ENCODE measurements at places on chromosomes 7 and 10. TPM values are rescaled to one million over a fixed set of nuclear protein-coding genes. Genes with fewer than 3 reads are reported as not detected.

DNA sequence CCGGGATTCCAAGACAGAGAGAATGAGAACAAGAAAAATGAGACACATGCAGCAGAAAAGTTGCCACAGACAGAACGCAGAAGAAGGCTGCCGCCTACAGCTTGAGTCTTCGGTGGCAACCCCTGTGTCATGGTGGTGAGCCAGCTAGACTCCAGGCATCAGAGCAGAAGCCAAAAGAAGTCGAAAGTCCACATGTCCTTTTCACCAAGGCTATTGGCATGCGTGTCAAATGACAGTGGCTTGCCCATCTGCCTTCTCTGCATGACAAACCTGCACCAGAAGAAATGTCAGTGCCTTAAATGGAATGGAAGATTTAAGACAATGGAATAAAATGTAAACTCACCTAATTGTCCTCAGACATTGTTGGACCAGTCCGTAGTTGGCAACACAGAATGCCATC, 93.9 kb upstream of the NPSR1 start:
- no peak overlapping the region for H3K4me3 ChIP-seq
- no peaks in the 10 kb centered on the region for H3K4me1 ChIP-seq
- no peak overlapping the region for H3K27ac ChIP-seq
- DNase-seq, result no peak

Gene WIPF3
- total RNA-seq, result 4.6 TPM

DNA sequence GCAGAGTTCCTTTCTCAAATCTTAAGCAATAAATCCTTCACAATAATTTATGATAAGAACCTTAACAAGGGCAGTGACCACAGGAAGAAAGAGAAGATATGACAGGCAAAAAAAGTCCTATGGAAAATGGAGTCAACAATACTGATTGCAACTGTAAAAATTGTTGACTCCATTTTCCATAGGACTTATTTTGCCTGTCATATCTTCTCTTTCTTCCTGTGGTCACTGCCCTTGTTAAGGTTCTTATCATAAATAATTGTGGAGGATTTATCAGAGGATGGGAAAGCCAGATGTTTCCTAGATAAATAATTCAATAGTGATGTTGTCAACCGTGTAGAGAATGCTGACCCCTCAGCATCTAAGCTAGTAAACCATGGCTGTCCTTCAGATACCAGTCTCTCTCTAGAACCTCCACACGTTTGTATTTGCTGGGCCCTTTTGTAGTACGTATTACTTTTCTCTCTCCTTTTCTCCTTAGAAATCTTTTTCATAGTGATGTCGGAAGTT, 172.6 kb upstream of the BET1 start:
- no peak for DNase-seq
- H3K4me1 ChIP-seq, result no peaks in the 10 kb centered on the region
- H3K4me3 ChIP-seq, result no peak overlapping the region
- H3K27me3 ChIP-seq, result no peaks in the 10 kb centered on the region
- H3K27ac ChIP-seq, result no peak overlapping the region
- no peaks in the 10 kb centered on the region for H3K36me3 ChIP-seq

Gene EPDR1
- total RNA-seq, result 144 TPM

GRCh38 chr7:109772161-109772560, 1202.5 kb downstream of the DNAJB9 start:
- H3K4me1 ChIP-seq, result no peaks in the 10 kb centered on the region
- no peak overlapping the region for H3K27ac ChIP-seq
- H3K36me3 ChIP-seq, result no peaks in the 10 kb centered on the region
- no peak for DNase-seq
- no peak overlapping the region for H3K4me3 ChIP-seq
- no peaks in the 10 kb centered on the region for H3K27me3 ChIP-seq

GRCh38 chr7:150660939-150661613, 24.4 kb upstream of the GIMAP2 start:
- H3K27ac ChIP-seq, result no peak overlapping the region
- no peak overlapping the region for H3K4me3 ChIP-seq
- no peak for DNase-seq
- no peaks in the 10 kb centered on the region for H3K36me3 ChIP-seq

Gene SUN1
- total RNA-seq, result 186 TPM

GRCh38 chr10:56881218-56881617, 520.2 kb upstream of the ZWINT start:
- DNase-seq, result no peak
- H3K27ac ChIP-seq, result no peak overlapping the region
- H3K27me3 ChIP-seq, result no peaks in the 10 kb centered on the region
